Thymus (tissue), 14 donors: ENCODE measurements at places on chromosomes 6 and 20.

- DNase-seq: no peak
Observed at GRCh38 chr6:77466055-77466450, 2.8 kb upstream of the HTR1B start.

DNA sequence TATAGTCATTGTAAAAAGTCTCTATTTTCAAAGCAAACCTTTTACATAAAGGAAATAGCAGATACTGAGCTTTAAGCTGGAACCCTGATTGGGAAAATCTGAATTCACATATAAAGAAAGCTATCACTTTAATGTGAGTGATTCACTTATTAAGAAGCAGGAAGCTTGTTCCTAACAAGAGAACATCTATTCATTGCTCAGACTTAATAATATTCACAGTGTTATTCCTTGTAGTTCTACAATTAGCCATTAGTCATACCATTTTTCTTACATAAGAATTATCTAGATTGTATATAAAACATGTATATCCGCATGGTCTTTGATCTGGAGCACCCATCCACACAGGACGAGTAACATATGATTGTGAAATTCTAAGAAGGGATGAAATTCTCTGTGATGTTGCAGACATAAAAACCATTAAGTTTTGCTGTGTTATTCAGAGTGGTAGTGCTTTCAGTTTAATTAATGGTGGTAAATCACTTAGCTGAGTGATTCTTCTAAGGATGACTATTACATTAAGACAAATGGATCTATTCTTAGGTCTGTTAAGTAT is 71.1 kb upstream of the FOXQ1 start:
- DNase-seq: no peak

- no peak for DNase-seq
Observed at GRCh38 chr6:140847262-140847645, 1285.5 kb upstream of the GJE1 start.

DNA sequence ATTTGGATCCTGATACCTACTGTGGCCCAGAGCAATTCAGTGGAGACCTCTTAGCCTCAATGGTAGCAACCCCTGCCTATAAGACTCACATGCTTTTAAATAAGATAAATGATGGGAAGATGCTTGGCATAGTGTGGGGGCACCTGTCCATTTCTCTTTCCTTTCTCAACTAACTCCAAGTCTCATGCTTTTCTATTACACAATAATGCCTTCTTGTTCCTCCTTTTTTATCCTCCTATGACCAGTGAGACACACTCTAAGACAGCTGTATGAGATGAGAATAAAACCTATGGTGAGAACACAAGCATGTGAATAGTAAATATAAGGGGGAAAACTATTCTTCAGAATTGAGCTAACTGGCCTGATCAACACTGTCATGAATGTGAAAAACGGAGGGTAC is 147.0 kb upstream of the STXBP5 start:
- no peak for DNase-seq

DNA sequence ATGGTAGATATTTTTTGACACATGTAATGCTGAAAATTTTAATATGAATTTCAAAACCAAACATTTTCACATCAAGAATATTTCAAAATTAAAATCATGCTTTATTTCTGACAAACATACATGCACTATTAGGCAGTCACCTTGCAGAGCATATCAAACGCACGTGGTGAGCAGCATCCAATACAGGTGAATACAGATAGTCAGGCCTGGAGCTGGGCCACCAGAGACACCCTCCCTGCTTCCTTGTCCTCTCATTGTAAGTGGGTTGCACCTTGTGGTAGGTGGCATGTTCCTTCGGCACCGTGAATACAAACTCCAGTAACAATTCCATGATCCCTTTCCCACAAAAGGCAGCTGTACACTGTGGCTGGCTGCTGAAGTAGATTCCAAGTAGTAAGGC is 8.9 kb downstream of the REV3L start:
- DNase-seq: no peak

GRCh38 chr6:160041608-160042007 is 72.7 kb downstream of the IGF2R start:
- DNase-seq: peak; percentile 26

GRCh38 chr6:116651916-116652315 is 16.6 kb downstream of the ZUP1 start:
- DNase-seq: no peak

- DNase-seq: no peak
Observed at GRCh38 chr6:91442342-91442741, 855.5 kb upstream of the MAP3K7 start.

DNA sequence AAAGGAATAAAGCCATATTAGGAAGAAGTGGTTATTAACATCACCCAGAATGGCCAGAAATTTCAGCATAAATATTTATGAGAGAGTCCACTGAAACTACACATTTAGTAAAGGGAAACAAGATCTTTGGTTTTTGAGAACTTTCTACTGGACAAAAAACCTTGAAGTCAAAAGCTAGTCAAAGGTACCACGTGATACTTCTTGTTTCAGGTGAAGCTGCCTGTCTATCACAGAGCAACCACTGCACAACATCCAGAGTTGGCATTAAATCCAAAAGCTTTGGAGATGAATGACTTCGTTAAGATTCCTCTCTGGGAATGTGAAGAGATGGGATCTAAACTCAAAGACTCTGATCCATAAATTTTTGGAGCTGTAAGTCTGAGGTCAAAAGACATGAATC is 137.0 kb downstream of the KCNQ5 start:
- no peak for DNase-seq

DNA sequence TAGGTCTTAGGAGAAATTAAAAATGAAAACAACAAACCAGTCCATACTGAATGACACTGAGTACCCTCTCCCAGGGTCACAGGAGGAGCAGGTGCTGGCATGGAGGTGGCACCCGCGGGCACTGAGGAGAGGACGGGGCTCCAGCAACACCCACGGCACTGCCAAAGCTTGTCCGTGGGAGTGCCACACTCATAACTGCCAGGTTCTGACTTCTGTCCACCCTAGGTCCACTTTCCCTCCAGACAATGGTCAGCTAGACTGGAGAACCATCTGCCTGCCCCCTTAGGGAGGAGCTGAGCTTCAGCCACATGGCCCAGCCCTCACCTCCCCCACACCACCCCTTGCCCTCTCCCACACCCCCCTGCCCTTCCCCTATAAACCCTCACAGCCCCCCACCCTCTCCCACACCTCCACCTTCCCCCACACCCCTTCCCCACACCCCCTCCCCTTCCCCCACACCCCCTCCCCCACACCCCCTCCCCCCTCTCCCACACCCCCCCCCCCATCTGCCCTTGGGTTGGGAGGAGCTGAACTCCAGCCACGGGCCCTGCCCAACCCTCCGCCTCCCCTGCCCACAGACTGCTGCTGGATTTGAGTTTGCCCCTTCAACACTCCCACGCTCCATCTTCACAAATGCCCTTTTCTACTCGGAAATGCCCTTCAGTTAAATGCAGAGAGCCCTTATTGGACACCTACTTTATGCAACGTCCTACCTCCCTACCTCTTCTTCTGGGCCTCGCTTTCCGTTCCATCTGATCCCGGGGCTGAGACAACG is 129.6 kb downstream of the TAF4 start:
- no peak for DNase-seq

GRCh38 chr6:25018568-25018954 is 82.8 kb upstream of the RIPOR2 start:
- DNase-seq: no peak

DNA sequence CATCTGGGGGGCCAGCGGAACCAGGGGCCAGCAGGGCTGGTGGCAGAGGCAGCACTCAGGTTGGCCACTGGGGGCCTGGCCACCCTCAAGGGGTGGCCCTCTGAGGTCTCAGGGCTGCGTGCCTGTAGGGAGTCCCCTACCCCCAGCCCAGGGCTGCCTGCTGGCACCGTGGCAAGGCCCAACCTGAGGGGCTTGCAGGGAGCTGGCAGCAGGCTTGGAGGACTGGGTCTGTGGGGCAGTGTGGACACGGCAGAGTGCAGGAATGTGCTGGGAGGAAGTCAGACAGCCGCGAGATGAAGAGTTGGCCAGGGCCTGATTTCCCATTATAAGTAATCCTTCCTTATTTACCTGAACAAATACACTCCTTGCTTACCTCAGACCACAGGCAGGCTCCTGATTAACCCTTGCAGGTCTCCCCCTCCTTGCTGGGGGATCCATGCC is at the start of gene SPDEF:
TSS of gene SPDEF (minus strand) at position 299 of the 441 bp plus-strand sequence. CDS start 11,874 bp downstream, outside the sequence.
- DNase-seq: no peak

GRCh38 chr6:3406362-3406821 is 50.5 kb downstream of the SLC22A23 start:
- DNase-seq: no peak

GRCh38 chr6:168457653-168457934 is 16.6 kb downstream of the SMOC2 start:
- no peak for DNase-seq

DNA sequence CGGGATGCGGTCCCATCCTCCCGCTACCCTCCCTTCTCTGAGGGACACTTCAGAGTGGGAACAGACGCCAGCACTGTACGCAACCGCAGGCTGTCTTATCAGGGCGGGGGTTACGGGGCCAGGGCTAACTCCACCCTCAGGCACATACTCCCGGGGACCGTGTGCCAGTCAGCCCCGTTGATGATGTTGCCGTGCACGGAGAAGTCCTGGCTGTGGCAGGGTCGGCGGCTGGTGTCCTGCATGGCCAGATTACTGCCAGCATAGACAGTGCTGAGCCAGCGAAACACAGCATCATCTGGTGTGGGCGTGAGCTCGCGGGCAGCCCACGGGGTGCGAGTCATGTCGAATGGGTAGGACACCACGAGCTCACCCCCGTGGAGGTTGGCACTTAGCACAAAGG is 5.0 kb downstream of the CPXM1 start:
- DNase-seq: no peak

- DNase-seq: peak; percentile 11
Observed at GRCh38 chr6:146598772-146599405, at the start of gene ADGB. TSS of gene ADGB (plus strand) at chr6:146598972. CDS start at chr6:146599041, 69 bp downstream.

DNA sequence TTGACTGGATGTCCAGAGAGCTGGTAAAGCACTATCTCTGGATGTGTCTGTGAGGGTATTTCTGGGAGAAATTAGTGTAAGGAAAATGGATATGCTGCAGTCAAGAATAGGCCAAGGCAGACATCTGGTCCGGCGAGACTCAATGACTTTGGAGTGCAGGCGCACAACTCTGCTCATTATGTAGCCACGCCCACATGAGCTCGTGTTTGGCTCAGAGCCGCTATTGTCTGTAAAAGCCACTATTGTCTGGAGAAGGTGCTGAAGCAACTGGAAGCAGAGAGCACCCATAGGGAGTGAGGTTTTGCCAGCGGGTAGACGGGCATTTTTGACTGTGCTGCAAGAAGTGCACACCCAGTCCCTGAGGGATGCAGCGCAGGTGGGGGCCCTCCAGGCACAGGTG is 305.0 kb upstream of the POU3F2 start:
- DNase-seq: no peak

DNA sequence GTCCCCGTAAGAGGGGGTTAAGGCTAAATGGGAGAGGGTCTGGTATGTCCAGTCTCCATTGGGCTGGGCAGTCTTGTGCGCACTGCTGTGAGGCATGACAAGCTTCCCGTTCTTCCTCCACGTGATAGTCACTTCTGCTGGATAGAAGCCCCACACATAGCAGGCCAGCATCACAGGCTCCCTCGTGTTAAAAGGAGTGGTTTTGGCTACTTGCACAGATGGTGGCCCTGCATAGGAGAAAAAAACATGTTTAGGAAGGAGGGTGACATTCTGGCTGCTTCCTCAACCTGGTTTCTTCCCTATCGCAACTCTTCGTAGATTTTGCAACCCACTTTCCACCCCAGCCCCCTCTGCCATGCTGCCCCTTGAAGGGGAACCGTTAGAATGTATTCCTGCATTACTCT is 3.6 kb downstream of the HLA-DMB start:
- no peak for DNase-seq

DNA sequence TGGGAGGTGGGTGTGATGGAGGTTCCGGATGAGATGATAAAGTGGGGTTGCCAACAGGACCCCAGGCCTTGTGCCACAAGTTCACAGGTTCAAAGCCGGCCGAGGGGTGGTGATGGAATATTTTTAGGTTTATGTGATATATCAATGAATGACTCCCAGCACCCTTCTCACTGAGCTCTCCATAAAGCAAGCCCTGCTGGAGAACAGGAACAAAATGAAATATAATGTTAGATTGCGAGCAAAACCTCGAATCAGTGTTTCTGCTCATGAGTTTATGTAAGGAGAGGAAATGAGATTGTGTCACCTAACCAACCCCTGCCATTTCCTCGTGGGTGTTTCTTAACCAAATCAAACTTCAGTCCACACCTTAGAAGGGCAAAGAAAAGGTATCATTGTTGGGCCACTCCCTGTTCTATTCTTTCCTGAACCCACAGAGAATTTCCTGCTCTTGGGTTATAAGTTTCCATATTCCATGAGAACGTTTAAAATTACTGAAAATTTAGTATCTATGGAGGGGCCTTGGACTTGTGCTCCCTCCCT is 192.2 kb upstream of the EXOC2 start:
- DNase-seq: no peak

GRCh38 chr20:38873050-38873581 is 53.1 kb upstream of the FAM83D start:
- no peak for DNase-seq

- no peak for DNase-seq
Observed at GRCh38 chr6:44737341-44737740, 349.8 kb downstream of the CDC5L start.

DNA sequence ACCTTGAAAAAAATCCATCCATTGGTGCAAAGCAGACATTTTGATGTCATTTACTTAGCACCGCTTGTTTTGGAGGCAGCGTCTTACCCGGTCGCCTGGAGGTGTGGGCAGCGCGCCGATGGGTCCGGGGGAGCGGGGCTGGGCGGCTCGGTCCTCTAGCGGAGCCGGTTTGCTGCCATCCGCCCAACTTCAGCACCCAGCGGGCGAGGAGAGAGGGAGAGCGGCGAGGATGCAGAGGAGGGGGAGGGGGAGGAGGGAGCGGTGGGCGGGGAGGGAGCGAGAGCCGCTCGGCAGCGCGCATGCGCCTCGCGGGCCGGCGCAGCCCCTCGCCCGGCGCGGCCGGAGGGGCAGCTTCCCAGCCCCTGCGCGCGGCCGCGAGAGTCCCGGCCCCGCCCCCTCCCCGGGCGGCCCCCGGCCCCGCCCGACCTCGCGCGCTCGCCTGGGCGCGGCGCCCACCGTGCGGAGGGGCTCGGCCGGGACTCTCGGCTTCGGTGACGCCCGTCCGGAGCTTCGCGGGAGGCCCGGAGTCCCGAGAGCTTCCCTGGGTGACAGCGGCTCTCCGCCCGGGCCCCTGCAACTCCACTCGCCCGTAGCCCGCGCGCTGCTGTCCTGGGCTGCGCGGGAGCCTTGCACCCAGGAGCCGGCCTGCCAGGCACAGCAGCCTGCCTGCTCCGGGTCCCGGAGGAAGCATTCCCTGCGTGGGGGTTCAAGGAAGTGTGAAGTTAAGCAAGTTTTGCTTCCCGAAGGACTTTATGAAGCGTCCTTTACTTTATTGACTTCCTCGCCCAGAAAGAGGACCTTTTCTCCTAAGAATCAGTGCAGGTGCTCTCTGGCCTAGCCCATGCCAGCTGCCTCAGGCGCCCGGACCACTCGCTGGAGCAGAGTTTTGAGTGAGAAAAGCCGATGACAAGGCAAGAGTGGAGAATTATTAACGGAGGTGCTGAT is at the start of gene RGS17:
TSS of gene RGS17 (minus strand) at position 246 of the 945 bp plus-strand sequence. CDS start 87,264 bp downstream, outside the sequence.
- DNase-seq: peak; percentile 66

DNA sequence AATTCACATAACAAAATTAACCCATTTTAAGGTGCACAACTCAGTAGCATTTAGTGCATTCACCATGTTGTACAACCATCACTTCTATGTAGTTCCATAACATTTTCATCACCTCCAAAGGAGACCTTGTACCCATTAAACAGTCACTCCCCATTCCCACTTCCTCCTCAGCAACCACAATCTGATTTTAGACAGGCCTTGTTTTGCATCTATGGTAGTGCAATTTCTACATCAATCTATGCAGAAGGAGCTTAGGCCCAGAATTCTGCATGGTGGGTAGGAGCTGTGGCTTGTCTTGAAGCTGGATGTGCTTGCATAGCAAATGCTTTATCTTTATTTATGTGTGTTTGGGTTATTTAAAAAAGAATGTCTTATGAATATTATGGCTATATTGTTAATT is 13.5 kb upstream of the HLA-DQA1 start:
- DNase-seq: no peak
